NCI-H1930 (cell line): ENCODE measurements at places on chromosomes 7 and 10.

GRCh38 chr7:30412782-30413504 is 65.6 kb downstream of the NOD1 start:
- DNase-seq = no peak

- DNase-seq = no peak
Measured at GRCh38 chr7:22809902-22810642, 12.6 kb downstream of the TOMM7 start.

DNA sequence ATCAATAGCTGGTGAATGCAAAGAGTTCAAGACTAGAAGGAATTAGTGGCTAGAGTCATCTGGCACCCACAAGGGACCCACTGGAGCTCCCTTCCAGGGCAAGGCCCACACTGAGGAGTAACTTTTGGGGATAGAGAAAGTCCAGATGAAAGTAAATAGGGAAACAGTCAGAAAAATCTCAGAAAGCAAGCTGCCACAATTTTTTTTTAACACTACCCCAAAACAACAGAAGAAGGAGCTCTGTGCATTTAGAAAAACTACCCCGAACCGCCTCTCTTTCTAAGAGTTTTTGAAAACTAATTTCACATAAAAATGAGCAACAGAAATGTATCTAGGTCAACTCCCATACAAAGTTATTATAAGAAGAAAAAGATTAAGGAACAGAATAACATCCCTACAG is 42.2 kb downstream of the AOAH start:
- DNase-seq = no peak

DNA sequence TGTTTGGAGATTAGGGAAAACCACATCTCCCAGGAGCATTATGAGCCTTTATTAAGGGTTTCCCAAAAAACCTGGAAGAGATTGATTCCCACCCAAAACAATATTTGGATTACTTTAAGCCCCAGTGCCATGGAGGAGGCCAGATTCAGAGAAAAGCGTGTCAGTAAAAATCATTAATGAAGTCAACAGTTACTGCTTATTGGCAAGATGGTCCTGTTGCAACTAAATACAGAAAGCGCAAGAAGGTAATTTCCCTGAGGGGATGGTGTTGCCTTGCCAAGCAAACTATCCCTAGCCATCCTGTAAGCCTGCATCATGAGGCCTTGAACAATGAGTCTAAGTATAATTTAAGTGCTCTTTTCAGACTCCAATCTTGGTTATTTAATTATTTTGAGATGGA is 156.6 kb downstream of the SPAG6 start:
- no peak for DNase-seq

DNA sequence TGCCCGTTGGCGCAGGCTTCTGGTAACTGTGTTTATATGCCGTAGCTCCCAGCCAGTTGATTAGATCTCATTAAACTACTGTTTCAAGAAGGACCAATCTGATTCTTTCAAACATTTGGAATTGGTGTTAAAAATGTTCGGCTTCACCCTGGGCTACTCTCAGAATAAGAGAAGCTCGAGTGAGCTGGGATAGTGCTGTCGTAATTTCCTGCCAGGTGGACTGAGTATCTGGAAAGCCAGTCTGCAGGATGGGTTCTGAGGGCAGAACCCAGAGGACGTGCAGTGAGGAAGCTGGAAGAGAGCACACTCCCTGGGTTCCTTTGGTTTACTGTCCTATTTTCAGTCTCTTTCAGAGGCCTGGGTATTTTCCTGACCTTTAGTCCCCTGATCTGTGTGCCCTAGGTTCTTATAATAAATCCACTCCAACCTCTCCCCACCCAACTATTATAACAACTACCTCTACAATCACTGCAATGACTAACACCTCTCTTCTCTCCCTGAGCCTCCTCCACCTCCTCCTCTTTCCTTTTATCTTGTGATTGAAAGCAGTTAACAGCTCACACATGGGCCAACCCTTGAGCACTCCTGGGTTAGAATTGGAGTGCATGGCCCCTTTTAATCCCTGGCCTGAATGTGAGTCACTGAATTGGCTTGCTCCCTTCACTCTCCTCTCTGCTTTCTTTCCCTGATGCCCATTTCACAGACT is 63.0 kb downstream of the AOAH start:
- DNase-seq = no peak

- no peak for DNase-seq
Measured at GRCh38 chr10:131854579-131855335, 46.1 kb upstream of the PPP2R2D start.

DNA sequence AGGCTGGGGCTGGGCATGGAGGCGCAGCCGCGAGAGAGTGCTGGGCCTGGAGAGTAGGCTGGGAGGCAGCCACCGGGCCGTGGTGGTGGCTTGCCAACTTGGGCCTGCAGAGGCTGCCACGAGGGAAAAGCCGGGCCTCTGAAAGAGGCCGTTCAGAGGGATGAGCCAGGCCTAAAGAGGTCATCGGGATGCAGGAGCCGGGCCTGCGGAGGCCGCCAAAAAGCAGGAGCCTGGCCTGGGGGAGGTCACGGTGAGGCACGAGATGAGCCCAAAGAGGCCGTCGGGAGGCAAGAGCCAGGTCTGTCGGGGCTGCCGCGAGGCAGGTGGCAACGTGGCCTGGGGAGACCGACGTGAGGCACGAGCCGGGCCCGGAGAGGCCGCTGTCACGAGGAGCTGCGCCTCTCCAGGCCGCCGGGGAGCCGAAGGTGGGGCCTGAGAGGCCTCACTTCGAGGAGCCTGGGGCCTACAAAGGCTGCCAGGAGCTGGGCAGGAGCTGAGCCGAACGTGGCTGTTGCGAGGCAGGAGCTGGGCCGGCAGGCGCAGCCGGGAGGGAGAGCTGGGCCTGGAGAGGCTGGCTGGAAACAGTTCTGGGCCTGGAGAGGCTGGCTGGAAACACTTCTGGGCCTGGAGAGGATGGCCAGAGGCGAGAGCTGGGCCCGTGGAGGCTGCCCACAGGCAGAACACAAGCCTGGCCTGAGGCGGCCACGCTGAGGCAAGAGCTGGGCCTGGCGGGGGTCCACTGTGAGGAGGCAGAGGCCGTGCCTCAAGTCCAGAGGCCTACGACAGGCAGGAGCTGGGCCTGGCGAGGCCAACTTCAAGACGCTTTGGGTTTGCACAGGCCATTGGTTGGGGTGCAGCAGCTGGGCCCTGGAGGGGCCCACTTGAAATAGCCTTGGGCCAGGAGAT is 24.6 kb downstream of the MDH2 start:
- no peak for DNase-seq

DNA sequence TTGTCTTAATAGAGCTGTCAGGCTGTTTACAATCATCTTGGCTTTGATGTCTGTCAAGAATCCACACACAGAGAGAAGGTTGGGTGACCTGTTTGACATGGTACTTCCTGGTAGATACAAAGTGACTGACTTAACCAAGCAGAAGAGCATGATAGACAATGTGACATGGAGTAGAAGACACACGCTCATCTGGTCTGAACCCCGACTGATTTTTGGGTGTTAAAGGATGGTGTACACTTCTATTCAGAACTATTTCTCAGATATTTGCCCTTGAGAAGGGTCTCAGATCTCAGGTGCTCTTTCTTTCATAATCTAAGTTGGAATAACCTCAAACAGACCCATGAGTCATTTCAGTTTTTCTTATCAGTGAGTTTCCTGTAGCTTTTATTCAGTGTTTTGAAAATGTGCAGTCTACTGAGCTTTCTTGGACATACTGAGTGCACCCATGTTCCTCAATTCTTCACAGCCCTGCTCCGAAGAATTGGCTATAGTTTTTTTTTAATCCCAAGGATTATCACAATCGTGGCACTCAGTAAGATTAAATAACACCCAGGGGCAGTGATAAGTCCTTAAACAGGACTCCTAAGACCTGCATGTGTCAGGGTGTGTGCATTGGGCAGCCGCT is 46.4 kb upstream of the NXPH1 start:
- no peak for DNase-seq

DNA sequence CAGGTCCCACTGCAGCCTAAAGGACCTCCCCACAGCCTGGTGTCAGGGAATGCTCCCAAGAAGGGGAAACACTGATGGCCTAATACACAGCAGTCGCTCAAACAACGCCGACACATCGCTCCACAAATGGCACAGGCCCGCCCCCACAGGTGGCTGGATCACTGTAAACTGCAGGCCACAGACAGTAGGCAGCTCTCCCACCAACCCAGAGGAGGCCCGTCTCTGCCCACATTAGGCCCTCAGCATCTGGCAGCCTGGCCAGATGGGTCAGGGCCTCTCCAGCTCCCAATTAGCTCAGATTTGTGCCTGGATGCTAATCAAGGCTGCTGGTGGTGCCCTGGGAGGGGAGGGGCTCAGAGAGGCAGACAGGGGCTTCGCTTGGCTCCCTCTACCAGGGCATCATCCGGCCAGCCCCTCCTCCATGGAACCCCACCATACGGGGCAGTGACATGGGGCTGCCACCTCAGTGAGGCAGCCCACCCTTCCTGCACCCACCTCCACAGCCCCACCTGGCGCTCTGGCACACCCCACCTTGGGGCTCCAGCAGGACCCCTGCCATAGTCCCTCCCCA is 42.7 kb downstream of the CAMK2B start:
- DNase-seq = no peak

- DNase-seq = no peak
Measured at GRCh38 chr7:130288829-130289228, 4.1 kb upstream of the CPA4 start.

DNA sequence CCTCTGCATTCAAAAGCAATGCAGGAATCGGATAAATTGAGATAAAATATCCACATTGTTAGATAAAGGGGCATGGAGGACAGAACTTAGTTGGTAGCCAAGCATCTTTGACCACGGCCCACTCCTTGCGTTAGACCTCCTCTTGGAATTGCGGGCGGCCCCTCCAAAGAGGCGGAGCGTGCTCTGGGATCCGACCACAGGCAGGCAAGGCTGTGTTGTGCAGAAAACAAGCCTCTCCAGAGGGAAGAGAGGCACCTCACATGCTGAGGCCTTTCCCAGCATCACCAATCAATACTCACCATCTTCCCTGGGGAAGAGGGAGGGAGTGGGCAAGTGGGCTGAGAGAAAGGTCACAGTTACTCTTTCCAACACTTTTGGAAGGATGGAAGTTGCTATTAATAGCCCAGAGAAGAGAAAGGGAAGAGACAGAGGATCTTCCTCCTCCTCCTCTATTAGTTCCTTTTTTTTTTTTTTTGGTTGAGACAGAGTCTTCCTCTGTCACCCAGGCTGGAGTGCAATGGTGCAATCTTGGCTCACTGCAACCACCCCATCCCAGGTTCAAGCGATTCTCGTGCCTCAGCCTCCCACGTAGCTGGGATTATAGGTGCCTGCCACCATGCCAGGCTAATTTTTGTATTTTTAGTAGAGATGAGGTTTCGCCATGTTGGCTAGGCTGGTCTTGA is 49.7 kb upstream of the NRF1 start:
- no peak for DNase-seq

DNA sequence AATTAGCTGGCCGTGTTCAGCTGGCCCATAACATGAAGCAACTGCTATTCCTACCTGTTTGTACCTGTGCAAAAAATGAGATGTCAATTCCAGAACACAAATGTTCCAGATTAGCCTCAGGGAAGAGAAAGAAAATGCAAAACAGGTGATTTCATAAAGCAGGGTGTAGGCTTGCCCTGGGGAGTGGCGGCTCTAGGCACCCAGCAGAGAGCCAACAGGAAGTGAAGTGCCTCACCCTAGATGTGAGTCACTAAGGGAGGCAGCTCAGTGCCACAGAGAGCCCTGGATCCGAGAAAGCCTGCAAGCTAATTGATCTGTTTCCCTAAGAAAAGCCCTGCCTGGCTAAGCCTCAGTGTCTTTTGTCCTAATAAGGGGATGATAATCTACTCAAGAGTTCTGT is 240.0 kb downstream of the ARHGAP21 start:
- no peak for DNase-seq
